ENCODE measurements at places on chromosomes 5 and 9.

GRCh38 chr5:143106174-143106573 is 297.3 kb downstream of the NR3C1 start:
- DNase-seq: peak; percentile 28

GRCh38 chr5:135255461-135256178 is 143.4 kb downstream of the MACROH2A1 start:
- DNase-seq: no peak

DNA sequence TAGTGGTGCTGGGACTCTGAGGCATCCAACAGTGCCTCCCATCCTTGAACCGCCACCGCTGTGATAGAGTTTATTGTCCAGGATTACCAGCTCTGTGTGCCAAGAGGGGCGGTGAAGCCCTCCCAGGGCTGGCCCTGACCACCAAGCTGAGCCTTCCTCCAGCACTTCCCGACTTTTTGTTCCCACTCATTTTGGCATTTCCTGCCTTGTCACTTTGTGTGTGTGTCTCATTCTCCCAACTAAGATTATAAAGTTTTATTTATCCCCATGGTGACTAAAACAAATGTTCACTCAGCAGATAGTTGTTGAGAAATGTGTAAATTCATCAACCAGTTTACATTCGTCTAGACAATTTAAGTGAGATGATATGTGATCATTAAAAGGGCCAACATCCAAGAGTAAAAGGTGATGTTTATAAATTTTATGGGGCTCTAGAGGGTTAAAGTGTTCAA is 2.5 kb downstream of the F2R start:
- DNase-seq: no peak

GRCh38 chr9:110050925-110051355 is 157.0 kb downstream of the C9orf152 start:
- no peak for DNase-seq

DNA sequence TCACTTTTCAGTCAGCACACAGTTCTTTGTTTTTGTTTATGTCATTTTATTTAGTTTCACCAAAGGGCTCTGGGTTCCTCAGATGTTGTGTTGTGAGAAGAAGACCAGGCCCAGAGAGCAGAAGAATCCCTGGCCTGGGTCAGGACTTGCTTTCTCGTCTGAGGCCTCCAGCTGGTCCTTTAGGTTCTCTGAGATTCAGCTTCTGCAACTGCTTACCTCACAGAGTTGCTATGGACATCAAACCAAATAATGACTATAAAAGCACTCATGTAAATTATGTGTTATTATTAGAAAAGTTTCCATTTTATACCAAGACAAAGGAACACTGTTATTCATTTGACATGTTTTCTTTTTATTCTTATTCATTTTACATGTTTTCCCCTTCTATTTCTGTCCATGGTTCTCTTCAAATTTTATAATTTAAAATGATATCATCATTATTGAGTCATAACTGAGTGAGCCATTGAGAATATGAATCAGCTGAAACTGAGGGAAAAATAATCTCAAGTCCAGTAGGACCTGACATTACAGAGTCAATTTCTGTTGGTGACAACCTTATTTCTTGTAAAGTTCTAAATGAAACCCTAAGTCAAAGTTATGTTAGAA is 44.0 kb upstream of the GLRX start:
- DNase-seq: no peak

- no peak for DNase-seq
Observed at GRCh38 chr9:102972780-102973179, 22.4 kb upstream of the CYLC2 start.

DNA sequence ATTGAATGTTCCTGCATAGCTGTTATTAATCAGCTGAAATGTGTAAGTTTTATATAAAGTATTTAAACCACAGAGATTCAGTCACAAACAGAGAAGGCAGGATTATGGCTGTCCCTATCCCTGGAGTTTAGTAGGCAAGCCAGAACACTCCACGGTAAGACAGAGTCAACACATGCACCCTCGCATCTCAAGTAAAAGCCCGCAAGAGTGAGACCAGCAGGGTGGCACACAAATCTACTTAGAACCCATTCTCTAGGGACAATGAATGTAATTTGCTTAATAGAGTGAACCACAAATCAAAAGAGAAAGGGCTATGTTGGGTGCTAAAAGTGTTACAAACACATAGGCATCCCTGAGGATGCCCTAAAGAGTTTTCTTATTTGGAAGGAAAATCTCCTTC is 35.1 kb downstream of the LPAR1 start:
- DNase-seq: no peak

DNA sequence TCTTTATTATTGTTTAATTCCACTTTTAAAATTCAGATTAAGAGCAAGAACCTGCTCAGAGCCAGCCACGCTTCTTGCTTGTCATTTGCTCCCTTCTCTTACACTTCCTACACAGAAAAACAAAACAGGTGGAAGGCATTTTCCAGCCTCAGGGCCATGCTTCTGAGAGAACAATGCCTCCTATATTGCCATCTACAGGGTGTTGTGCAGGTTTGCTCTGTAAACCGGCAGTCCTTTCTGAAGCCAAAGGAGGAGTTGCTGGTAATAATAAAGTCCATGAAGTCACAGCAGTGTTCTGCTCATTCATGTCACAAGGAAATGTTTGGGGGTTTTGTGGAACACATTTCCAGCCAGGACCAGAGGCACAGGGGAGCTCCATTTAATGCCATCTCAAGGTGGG is 16.1 kb upstream of the PRLR start:
- DNase-seq: no peak

GRCh38 chr9:97682242-97682641 is 14.9 kb downstream of the XPA start:
- no peak for DNase-seq

- DNase-seq: no peak
Observed at GRCh38 chr9:134458207-134459108, 132.2 kb downstream of the RXRA start.

DNA sequence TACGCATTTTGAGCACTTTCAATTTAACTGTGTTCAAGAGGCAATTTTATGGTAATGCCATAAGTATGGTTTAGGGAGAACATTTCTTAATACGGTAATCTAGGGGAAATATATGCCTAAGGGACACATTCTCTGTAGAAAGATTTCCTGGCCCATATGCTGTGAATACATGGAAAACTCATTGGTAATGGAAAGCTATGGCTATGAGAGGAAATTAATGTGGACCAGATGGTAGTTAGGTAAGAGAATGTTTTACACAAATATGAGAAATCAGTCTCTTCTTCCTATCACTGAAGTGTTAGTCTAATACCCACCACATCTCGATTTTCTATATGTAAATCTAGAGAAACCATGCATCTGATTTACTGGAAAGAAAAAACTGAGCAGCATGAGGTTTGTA is 105.0 kb downstream of the SEMA6A start:
- DNase-seq: no peak

- DNase-seq: no peak
Observed at GRCh38 chr9:3059781-3060468, 216.0 kb upstream of the PUM3 start.

DNA sequence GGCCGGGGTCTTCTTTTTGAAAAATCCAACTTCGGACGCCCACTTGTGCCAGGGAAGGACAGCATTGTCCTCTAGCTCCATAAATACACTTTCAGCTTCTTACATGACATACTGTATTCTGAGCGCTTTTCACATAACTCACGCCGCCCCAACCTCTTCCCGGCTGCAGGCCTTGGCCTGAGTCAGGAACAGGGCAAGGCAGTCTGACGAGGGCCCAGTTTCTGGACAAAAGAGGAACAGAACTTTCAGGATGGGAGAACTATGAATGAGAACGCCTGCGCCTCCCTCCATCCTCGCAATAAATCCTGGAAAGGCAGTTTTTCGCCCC is 650 bp downstream of the DCTN4 start:
- DNase-seq: no peak

DNA sequence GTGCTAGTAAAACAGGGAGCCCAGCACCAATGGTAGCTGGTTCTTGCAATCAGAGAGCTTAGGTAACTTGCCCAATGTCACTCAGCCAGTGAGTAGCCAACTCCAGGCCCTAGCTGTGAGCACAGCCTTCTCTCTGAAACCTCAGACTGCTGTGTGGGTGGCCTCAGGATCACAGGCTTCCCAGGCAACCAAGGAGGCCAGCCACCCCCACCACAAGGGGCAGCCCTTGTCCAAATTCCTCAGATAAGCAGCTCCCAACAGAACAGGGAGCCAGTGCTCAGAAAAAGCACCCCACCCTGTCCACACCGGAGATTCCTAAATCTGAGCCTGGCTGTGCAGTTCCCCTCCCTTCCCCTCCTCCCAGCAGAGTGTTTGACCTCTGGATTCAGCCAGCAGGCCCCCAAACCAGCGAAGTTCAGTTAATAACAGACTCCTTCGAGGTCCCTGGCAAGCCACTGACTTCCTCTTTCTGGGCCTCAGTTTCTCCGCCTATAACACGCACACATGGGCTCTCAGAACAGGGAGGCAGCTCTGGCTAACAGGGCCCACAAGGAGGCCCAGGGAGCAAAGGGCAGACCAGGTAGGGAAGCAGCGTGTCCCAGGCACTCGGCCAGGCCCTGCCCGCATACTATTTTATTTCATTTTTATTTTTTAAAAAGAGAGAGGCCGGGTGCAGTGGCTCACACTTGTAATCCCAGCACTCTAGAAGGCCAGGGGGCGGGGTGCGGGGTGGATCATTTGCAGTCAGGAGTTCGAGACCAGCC is 2.7 kb downstream of the EEIG1 start:
- no peak for DNase-seq

GRCh38 chr5:117488976-117489500 is 914.4 kb upstream of the SEMA6A start:
- DNase-seq: peak; percentile 81

GRCh38 chr5:157267025-157267424 is 1.1 kb downstream of the CYFIP2 start:
- DNase-seq: no peak

DNA sequence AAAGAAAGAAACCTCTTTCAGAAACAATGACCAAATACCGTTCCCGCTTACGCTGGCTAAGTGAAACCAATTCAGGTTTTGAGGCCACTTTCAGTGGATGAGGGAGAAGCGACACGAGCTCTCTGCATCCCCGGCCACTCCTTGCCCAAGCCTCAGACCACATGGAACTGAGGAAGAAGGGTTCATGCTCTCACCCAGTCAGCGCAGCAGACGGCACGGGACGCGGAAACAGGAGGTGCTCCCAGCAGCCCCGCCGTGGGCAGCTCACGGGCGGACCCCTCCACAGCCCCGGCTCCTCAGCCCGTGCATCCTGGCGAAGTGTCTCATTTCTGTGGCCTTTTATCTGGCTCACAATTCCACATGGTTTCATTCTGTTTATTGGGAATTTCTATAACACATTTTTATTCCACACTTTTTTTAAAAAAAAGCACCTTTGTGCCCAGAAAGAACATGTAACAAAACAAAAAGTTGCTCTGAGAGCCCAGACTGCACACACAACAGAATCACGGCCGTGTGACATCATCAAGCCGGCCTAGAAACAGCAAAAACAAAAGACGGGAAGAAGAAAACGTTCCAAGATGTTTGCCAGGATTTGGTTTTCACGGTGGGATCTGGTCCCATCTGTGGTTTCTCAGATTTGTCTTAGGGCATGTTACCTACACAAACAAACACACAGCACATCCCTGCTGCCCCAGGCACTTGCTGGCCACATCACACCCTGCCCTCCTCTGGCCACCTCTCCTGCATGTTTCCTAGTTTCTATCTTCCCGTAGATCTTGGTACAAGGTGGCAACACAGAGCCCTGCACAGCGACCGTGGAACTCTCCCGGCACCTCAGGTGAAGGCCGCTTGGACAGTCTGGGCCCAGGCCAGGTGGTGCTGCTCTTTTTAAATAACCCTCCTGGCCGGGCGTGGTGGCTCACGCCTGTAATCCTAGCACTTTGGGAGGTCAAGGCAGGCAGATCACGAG is 16.2 kb downstream of the QSOX2 start:
- no peak for DNase-seq

GRCh38 chr5:109689740-109690241 is at the start of gene MAN2A1:
TSS of gene MAN2A1 (plus strand) at chr5:109689927. CDS start at chr5:109690418, 491 bp downstream.
- peak; percentile 40 for DNase-seq

DNA sequence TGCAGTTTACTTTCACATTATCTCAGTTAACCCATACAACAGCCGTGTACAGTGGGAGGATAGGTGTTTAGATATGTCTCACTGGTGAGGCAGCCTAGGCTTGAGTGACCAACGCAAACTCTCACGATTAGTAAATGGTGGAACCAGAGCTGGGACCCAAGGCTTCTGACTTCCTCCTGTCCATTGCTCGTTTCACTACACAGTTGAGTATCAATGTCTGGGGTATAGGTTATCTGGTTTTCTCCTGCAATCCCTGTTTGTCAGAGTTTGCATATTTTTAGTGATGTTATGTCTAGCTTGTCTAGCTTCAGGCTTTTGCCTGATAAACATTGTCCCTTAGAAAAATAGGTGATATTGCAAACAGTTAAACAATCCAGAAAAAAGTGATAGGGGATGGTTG is 62.6 kb downstream of the NUP214 start:
- no peak for DNase-seq

GRCh38 chr9:109158651-109159050 is 8.4 kb downstream of the FRRS1L start:
- DNase-seq: no peak

DNA sequence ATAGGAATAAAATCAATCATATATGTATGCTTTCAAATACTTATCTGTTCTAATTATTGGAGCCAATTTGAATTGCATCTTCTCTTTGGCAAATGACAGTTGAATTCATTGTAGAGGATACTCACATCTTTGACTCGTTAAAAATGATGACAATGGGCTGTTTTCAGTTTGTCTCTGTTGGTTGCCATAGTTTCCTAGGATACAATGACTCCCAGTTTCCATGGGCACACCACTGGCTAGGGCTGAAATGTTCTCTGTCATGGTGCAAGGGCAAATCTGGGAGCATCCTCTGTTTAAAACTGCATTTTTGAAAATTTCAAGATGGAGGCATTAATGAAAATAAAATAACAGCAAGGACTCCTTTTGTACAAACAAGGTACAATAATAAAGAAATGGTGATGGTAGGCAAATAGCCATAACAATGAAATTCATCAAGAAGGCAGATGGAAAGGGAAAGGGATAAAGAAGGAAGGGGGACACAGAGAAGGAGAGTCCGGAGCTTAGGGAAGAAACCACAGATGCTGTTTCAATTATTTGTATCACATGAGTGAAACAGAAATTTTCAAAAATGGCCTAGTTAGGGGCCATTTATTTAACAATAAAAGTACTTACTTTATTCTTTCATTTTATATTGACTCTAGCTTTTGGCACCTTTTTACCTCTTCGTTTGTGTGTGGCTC is 378.8 kb upstream of the SEMA6A start:
- peak; percentile 6 for DNase-seq

GRCh38 chr5:145661737-145662485 is 173.2 kb downstream of the PRELID2 start:
- DNase-seq: no peak

- no peak for DNase-seq
Observed at GRCh38 chr9:124190761-124191160, 67.0 kb upstream of the NEK6 start.

DNA sequence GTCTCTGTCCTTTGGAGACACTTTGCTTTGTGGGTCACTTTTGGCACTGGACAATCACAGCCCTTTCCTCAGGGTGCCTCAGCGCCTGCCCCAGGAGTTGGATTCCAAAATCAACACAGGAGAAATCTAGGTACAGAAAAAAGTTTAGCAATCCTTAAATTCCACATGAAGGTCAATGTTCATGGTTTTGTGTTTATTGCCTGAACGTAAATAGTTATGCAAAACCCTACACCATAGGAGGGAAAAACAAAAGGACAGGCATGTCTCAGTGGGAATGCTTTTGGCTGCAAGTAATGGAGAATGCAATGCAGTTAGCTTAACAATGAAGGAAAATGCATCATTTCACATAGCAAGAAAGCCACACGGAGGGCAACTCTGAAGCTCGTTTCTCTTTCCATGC is 6.5 kb upstream of the HMCN2 start:
- no peak for DNase-seq

Data from NCI-H1105 treated with DMSO at 0.1 percent for 48 hours (cell line).